ENCODE measurements at places on chromosomes 7 and 10.

DNA sequence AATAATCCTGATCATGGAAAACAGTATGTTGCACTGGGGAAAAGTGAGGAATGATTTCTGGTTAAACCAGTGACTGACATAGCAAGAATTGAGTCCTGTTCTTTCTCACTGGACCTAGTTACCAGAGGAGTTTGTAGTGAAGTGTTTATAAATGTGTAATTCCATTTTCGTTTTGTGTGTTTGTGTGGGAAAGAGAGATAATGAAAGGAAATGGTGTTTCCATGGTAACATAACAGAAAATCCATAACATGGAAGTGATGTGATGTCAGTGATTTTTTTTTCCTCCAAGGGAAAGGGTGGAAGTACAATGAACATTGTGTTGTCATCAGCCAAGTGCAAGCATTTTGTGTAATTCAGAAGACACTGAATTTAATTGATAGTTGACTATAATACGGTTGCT, 283.9 kb downstream of the PLXDC2 start:
- DNase-seq = no peak

DNA sequence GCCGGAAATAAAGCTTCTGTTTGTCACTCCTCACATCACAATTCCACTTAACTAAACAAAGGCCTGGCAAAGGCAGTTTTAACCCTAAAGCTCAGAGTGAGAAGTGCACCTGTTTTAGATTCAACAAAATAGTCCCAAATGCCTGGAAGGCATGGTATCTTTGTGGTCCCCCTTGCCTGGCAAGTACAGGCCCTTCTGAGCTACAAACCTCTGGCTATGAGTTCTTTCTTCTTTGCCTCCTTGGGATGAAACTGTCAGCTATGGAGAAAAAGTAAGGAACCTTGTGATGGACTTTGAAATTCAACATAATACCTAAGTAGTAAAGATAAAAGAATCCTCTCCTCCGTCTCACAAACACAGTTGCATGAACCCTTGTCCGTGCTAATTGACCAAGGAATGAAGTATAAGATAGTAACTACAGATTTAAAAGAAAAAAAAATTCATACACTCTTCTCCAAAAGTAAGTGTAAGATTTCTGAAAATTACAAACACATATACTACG, 244.5 kb upstream of the ETV1 start:
- no peak for DNase-seq

- no peak for DNase-seq
Measured at GRCh38 chr7:128000854-128001265, 30.4 kb downstream of the LRRC4 start.

GRCh38 chr10:4720463-4720862, 105.5 kb upstream of the AKR1E2 start:
- DNase-seq = no peak

DNA sequence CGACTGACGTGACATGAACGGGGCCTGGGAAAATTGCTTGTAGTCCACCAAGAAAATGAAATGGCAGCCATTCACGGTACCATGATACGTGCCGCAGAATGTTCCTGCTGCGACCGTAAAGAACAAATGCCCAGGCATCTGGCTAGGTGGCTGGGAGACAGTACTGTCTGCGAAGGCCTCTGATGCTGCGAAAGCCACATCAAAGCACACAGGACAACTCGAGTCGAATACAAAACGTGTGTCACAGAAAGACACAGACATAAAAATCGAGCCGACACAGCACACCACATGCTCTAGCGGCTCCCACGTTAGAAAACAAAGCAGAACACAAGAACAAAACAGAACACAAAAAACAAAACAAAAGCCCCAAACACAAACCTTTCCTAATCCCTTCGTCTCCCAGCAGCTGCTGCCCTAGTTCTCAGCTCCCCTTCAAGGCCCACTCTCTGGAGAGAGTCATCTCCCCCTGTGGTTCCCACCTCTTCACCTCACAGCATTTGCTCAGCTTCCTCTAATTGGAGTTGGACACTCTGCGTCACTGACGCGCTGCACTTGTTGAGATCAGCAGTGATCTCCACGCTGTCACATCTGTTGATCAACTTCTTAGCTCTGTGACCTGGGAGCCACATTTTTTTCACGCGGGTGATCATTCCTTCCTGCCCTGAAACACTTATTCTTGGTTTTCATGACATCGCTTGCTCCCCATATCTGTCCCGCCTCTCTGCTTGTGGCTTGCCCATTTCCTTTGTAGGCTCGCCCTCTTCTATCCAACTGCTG, 112.2 kb downstream of the CLEC2L start:
- DNase-seq = peak; percentile 85

DNA sequence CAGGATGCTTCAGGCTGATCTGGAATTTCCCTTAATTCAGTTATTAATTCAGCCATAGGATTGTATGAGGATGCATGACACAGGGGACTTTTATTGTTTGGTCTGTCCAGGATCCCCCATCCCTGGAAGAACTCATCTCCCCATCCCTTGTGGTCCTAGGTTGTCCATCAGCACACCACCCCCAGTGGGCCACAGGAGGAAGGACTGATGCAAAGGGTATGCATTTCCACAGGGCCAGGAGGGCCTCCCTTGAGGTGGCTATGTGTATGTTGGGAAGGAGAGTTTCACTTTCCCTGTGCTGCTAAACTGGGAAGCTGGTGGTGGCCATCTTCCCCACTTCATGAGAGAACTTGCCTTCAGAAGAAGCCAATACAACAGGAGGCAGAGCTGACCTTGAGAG, 44.6 kb upstream of the GRB10 start:
- DNase-seq = no peak

GRCh38 chr10:62183442-62183841, 85.2 kb downstream of the RTKN2 start:
- peak; percentile 68 for DNase-seq

DNA sequence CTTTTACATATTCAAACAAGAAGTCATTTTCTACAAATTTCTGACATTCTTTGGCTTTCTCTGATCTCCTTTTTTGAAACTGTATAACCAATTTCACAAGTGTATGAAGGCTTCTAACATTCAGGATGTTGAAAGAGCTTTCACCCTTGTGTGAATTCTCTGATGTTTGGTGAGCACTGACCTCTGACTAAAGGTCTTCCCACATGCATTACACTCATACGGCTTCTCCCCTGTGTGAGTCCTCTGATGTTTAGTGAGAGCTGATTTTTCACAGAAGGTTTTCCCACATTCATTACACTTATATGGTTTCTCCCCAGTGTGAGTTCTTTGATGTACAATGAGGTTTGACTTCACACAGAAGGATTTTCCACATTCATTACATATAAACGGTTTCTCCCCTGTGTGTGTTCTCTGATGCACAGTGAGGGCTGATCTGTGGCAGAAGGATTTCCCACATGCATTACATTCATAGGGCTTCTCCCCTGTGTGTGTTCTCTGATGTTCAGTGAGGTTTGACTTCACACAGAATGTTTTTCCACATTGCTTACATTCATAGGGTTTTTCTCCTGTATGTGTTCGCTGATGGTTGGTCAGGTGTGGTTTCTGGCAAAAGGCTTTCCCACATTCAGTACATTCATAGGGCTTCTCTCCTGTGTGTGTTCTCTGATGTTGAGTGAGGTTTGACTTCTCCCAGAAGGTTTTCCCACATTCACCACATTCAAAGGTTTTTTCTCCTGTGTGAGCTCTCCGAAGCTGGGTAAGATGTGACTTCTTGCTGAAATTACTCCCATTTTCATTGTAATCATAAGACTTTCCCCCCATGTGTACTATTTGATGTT, 25.7 kb downstream of the ZNF248 start:
- DNase-seq = no peak

DNA sequence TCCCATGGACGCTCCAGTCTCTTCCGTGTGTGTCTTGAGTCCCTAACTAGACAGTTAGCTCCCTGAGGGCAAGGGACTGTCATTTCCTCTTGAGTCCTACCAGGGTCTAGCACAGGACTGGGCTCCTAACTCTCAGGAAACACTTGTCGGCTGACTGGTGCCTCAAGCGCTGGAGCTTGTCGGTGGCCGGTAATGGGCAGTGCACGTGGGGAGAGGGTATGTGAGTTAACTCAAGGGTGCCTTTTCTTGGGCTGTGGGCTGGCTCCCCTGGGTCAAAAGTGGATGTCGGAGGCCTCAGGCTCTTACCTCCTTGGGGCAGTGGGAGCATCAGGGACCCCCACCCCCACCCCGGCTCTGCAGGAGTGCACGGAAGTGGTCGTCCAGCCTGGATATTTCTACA, 32.9 kb downstream of the ZNF775 start:
- peak; percentile 2 for DNase-seq

DNA sequence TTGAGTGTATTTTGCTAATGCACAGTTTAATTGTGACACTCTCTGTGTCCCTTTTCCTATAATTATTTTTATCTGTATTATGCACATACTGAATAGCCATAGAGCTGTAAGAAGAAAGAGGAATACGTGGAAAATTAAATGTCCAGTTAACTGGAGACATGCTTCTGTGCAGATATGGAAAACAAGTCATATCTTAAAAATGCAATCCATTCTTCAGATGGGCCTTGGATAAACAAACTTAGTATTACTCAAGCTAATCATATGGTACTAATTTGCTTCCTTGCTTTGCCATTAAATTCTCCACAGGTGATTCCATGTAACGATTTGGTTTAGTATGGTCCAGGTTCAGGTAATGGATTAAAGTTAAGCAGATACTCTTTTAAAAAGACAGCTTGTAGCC, 201.2 kb upstream of the CELF2 start:
- no peak for DNase-seq

DNA sequence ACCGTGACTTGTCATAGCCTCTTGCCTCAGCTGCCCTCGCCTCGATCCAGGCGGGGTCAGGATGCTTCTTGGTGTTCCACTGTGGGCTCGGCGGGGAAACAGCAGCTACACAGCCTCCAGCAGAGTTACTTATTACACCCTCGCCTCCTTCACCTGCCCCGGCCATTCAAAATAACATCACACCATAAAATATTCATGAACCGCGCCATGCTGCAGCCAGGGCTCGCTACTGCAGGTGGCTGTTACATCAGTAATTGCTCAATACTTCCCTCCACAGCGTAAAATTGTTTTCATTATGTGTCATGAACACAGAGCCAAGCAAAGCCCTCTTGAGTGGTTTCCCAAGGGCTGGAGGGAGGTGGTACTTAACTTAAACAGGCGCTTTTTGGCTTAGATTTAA, 241.5 kb upstream of the SP8 start:
- no peak for DNase-seq

DNA sequence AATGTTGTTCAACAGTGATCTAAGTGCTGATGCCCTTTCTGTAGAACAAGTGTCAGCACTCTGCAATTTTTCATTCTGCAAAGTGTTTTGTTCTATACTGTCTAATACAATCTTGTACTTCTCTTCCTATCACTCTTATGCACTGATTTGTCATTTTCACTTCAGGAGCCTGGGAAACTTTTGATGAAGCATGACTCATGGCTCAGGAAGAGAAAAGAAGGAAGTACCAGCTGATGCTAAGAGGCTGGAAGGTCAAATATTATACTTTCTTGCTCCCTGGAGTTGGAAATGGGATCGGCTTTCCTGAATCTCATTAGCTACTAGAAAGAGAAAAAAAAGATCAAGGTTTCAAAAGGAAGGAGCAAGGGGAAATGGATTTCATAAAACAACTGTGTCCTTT, 45.8 kb downstream of the DGKI start:
- DNase-seq = no peak

DNA sequence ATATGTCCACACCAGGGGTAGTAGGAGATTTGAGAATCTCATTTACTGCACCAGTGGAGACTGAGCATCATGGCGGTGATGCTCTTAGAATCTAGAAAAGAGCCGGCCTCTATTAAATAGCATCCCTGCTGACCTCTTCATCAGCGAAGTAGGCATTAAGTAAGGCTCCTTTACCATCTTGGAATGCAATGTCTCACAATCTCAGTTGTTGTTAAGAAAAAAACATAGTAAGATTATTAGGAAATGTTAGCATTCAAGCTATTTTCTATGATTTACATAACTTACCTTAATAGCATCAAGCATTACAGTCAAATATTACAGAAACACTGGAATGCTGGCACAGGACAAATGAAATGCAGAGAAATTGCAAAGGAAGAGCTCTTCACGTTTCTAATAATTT, 54.5 kb downstream of the ORC5 start:
- DNase-seq = no peak

GRCh38 chr7:150732786-150733481, 4.3 kb upstream of the GIMAP5 start:
- no peak for DNase-seq

DNA sequence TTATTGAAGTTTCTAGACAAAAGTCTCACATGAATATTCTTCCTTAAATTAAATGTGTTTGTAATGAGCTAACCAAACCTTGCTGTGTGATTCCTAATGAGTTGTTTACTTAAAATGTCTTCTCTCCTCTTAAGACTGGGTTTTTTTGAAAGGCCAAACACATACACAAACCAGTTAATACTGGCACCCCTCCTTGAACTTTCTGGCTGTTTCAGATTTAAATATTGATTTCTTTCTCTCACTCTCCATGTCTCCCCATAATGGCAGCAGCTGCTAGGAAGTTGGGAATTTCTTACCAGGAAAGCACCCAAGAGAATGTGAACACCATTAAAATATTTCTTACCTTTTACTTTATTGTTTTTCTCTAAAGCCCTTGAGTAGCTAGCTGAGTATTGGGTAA, 11.4 kb upstream of the PTN start:
- DNase-seq = no peak

- DNase-seq = peak; percentile 94
Measured at GRCh38 chr7:3092468-3092867, 48.8 kb upstream of the CARD11 start.

- no peak for DNase-seq
Measured at GRCh38 chr10:1488970-1489548, 248.3 kb downstream of the ADARB2 start.

GRCh38 chr7:12643001-12643643, 44.3 kb upstream of the ARL4A start:
- DNase-seq = no peak

DNA sequence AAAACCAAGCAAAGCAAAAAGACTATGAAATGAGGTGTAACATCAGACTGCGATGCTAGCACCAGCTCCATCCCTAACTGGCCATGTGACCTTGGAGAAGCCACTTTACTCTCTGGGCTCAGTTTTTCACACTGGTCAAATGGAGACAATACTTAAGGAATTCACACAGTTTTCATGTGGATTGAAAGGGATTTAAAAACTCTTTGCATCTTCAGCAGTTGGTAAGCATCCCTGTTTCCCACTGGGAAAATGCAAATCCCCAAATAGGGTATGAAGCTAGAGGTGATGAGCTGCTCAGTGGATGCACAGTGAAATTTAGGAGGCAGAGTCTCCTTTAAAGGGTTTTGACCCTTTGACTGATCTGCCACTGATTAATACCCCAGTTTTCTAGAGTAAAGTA, 240.7 kb downstream of the SORCS3 start:
- no peak for DNase-seq

DNA sequence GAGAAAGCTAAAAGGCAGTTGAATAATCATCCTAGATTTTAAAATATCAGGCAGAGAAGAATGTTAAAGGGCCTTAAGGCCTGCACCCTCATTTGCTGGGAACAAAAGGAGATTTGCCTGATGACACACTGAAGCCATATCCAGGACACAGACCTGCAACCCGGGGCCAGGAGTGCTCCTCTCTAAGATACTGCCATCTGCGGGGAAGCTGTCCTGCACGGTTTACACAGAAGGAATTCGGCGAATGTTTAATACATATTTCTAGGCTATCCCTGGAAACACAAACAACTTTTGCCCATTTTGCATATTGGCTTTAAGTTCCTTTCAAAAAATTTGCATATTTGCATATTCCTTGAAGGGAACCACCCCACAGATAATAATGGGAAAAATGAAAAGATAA, 52.3 kb downstream of the DYNC1I1 start:
- DNase-seq = no peak
